NCI-H2171 treated with DMSO at 0.1 percent for 48 hours (cell line): ENCODE measurements at places on chromosomes 6 and 20.

- no peak for DNase-seq
Measured at GRCh38 chr20:3687655-3688054, 5.8 kb upstream of the ADAM33 start.

DNA sequence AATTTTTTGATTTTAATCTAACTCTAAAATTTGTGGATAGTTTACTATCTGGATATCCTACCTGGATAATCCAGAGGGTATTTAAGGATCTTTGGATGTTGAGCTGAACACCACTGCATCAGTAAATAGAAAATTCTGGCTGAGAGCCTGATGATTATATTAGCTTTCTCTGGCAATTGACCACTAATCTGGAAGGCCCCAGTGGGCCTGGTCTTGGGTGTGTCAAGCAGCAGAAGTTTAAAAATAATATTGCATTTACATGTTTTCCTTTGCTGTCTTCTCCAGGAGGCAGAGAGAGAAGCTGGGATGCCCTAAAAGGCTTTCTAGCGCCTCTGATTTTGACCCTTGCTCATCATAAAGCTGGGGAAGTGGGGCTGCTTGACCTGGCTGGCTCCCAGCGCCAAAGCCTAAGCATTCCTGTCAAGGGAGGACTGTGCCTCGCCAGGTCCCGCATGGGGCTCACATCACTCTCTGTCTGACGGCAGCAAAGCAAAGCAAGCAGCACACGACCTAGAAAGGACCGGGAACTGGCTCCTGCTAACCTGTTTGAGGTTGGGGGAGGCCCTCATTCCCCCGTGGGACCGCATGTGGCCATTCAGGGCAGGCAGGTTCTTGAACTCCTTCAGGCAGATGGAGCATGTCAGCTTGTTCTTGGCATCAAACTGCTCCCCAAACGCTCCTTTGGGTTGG is 46.6 kb upstream of the MRPS10 start:
- no peak for DNase-seq

DNA sequence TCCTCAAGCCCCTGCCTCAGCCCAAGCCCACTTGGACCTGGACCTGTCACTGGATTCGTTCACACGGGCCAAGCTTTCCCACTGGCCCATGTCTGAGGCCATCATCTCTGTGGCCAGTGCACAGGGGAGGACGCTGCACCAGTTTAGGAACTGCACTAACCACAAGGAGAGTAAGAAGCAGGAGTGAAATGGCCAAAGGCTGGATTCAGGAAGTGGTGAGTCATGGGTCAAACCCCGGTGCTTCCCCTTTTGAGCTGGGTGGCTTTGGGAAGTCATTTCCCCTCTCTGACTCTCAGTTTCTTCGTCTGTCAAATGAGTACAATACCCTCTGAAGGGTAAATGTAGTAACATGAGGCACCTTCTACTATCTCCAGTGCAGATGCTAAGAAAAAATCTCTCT is 87.9 kb downstream of the CD40 start:
- DNase-seq = no peak

DNA sequence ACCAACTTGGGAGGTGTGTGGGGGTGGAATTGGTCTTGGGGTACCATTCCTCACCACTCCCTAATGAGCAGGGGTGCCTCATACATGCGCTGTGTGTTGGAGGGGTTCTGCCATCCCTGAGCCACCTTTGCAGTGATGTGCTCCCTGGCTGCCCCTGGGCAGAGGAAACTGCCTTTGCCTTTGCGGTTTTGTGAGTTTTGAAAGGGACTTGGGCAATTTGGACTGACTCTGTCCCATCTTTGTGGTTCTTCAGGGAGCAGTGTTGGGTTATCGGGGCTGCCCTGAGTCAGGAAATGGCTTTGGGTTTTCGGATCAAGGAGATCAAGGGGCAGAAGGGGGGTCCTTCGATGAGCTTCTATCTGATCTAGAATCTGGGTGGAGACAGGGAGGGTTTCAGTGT is 3.9 kb upstream of the PHACTR3 start:
- DNase-seq = no peak

GRCh38 chr6:11278207-11278559 is 45.7 kb upstream of the NEDD9 start:
- no peak for DNase-seq

- no peak for DNase-seq
Measured at GRCh38 chr20:33789109-33789857, 21.9 kb upstream of the CHMP4B start.

- DNase-seq = peak; percentile 78
Measured at GRCh38 chr6:16316741-16317251, 78.4 kb downstream of the GMPR start.

- DNase-seq = peak; percentile 19
Measured at GRCh38 chr6:88220493-88220892, 54.3 kb upstream of the CNR1 start.

DNA sequence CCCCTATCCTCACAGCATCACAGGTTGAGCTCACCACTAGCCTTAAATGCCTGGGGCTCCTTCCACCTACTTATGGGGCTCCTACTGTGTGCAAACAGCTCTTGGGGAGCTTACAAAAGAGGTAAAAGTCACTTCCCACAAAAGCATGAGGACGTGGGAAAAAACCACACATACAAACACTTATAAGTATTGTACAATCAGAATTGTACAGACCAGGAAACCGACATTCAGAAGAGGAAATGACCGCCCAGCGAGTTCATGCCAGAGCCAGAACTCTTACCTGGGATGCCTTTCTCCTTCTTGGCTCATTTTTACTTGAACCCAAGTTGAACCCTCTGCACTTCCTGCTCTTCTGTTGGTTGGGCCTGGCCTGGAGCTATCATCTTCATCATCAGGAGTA is 6.3 kb upstream of the PPP1R16B start:
- DNase-seq = no peak

DNA sequence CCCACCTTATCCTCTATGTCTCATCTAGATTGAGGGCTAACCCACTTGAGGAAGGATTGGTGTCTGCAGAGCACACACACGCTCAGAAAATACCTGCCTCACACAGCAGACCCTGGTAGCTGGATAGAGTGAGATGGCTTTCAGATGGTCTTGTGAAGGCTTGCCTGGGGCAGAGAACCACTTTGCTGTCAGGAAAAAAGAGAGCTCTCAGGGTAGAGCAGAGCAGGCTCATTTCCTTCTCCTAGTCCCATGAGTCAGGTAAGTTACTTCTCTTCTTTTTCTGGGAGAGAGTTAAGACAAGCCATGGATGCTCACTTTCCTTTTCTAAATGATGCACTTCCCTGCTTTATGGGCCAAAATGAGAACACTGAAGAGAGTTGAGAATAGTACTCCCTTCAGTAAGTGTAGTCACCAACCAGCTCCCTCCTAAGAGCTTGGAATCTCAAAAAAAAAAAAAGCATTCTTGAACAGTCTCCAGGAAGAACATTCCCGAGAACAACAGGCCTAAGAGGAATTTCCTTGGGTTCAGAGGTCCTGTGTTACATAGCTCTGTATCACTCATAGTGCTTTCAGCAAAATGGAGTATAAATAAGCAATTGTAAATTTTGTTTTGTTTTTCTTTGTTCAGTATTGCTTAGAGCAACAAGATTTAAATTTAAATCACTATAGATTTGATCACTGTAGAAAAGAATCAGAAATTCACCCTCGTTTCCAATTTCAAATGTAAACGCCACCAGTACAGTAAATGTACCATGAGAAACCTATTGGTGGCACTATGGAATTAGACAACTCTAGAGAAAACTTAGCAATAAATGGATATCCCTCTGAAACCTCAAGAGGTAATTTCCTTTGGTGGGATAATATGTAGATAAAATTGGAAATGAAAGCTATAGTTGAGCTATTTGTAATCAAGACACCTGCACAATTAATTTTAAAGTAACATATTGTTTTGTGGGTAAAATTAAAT is 530.3 kb downstream of the RFPL4B start:
- no peak for DNase-seq

- DNase-seq = peak; percentile 97
Measured at GRCh38 chr6:31826793-31827285, 699 bp upstream of the HSPA1B start.

DNA sequence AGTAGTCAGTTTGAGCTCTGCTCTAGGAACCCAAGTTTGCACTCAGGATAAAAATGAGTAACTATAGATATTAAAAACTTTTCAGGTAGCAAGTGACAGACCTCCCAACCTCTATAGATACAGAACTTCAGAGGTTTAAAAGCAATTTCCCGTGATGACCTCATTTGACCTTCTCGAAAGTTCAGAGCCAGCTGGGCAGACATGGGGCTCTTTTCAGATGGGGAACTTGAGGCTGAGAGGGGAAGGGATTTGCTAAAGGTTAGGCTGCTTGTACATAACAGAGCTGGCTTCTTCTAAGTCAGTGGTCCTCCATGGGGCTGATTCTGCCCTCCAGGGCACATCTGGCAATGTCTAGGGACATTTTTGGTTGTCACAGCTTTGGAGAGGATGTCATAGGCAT is 58.8 kb upstream of the ZNF831 start:
- DNase-seq = no peak

DNA sequence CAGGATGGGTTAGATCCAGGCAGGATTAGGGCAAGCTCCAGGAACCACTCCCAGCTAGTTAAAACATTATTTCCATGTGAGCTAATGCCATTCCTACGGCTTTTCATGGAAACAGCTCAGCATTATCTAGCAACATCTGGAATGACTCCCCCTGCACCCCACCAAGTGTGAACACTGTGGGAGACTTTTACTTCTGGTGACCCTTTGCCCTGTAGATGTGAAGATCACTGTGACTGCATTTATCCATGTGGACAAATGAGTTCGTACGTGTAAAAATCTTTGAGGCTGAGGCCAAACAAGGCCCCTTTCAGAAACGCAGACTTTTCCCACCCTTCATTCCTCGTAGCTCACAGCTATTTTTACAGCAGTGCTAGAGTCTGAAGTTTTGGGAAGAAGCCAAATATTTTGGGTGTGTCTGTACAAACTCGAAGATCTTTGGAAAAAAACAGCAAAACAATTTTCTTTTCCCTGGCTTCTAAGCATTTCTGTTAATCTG is 221.8 kb upstream of the SOX4 start:
- no peak for DNase-seq

GRCh38 chr20:13301596-13301995 is 80.5 kb downstream of the ISM1 start:
- DNase-seq = no peak

- DNase-seq = no peak
Measured at GRCh38 chr6:31815025-31815838, at the start of the genes HSPA1A and HSPA1L. Gene HSPA1A, plus strand, starts transcription at chr6:31815543. Its CDS starts 214 bp downstream, at chr6:31815757. Gene HSPA1L, minus strand, starts transcription at chr6:31815283. Its CDS starts 3,311 bp downstream, at chr6:31811972.

GRCh38 chr6:1679031-1679687 is 69.4 kb downstream of the FOXC1 start:
- DNase-seq = peak; percentile 89

DNA sequence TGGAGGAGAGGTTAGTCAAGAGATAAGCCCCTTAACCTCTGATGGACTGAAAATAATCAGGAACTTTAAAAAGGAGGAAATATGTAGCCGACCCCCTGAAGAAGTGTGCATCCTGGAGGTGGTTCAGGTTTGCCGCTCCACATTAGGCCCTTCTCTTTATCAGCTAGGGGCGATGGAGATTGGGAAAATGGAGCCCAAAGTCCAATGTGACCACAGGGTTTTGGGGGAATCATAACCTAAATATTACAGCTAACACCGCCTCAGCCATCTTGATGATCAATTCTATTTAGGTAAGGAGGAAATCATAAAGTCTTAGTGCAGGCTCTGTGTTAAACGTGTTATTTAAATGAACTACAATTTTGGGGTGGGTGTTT is 1.2 kb downstream of the OGFRL1 start:
- no peak for DNase-seq

DNA sequence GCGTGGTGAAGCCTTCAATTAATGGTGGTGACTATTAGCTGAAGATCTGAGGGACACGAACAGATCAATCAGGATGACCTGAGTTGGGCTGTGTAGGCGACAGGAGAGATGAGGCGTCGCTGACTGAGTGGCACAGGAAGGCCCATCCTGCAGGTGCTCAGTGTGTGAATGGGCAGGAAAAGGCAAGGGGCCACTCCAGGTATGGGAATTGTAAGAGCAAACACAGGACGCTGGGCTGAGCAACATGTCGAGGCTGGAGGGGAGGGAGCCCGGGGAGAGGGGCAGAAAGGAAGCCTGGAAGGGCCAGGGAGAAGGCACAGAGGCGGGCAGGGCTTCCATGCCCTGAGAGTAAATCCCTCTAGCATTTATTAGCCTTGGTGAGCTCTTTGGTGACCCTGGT is 151.0 kb downstream of the VEGFA start:
- no peak for DNase-seq

GRCh38 chr20:992801-993535 is 9.1 kb downstream of the RSPO4 start:
- DNase-seq = no peak

DNA sequence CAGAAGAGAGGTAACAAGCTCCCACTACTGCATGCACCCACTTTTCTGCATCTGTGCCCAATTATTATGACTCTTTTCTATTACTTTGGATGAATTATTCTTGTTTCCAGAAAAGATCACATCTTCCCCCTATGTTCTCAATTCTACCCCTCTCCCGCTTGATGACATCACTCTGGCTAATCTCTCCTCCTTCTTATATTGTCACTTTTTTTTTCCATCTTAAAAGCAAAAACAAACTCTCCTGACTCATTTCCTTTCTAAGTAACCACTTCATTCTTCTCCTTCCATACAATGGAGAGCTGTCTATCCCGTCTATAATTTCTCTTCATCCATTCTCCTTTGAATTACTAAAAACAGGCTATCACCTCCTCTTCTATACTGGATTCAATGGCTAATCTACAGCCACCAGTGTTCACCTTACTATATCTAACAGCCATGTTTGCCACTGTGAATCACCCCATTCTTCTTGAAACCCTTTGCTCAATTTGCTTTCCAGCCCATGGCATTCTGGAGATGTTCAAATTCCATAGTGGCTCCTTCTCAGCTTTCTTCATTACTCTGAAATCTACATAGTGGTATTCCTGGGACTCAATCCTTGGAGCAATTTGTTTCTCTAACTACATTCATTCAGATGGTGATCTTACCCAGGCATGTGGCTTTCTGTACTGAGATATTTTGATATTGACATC is 378.4 kb downstream of the ARHGAP18 start:
- no peak for DNase-seq

GRCh38 chr20:61460261-61461052 is 208.4 kb downstream of the CDH4 start:
- DNase-seq = no peak

DNA sequence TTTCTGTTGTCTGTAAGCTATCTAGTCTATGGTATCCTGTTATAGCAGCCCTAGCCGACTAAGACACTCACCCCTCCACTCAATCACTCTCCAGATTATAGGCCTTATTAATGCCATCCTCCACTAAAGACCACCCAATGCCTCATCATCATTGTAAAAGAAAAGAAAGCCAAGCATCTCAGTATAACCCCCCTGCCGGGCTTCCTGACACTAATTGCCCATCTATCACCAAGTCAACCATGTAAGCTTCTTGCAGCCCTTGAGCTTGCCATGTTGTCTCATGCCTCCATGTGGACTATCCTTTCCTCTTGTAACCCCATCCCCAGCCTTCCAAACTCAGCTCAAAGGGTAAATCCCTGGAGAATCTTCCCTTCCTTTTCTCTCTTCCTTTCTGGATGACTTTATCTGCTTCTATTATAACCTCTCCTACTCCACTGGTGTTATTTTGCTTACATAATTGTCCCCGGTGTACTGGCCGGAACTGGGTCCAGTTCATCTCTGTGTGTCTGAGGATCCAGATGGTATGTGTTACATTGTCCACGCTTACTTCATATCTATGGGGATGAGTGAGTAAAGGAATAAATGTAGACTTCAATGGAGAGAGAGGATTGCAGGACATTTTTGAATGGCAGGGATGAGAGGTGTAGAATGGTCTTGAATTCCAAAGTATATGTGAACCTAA is 202.9 kb upstream of the SOX4 start:
- no peak for DNase-seq
